Fibroblast of upper back skin (primary cell): ENCODE measurements at places on chromosomes 6 and 20.

GRCh38 chr6:155183095-155183494 is 80.7 kb upstream of the CLDN20 start:
- no peak for DNase-seq

DNA sequence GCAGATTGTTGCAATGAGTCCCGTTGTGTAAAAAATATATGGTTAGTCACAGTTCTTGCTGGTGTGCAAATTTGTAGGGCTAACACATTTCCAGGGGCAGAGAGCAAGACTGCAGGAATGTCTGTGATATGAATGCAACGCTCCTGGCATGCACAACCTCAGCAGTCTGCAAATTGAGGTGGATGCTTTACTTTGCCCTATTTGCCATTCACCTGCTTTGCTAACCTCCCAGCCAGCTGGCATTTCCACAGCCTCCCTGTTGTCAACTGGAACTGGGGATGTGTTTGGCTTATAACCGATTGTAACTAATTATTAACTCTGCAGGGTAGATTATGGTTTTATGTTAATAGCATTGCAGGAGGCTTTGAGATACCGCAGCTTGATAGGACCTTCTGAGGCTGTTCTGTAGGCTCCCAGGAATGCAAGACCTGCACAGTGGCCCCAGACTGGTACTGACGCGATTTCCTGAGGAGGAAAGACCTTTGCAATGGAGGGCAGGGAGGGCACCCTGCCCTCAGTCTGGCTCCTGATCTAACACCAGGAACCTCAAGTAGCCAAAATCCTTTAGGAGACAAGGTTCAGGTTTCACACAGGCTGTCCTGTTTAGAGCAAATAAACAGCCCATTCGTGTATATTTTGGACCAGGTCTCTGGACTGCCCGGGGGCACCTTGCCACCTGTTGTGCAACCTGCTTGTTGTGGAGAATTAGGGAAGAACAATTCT is 53.4 kb downstream of the EDN1 start:
- DNase-seq: peak; percentile 52

- DNase-seq: peak; percentile 80
These were observed 5.2 kb downstream of the SIRPA start for GRCh38 chr20:1900321-1900801.

DNA sequence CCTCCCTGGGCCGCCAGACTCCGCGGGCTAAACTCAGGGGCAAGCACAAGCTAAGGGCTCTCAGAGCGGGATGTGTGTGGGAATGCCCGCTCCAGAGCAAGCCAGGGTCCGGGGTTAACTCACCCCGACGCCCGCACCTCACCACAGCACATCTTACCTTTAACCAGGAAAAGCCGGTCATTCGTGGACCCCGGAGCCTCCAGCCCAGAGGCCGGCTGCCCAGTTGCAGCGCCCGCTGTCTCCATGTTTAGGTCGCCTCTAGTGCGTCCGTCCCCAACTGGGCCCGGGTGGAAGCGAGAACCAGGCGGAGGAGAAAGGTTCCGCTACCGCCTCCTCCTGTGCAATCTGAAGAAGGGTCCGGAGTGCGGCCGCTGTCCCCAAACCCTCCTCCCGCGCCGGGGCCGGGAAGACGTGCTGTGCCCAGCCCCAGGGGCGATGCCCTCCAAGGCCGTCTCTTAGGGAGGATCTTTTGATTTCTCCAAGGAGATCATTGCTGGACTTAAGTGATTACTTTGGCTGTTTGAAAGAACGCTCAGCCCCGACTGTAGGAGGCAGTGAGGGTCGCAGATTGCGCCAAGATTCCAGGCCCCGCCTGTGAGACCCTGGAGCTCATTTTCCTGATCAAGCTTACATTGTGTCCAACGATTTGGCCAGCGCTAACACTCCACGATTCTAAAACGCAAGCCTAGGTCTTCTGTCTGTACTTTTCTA is at the start of gene TMEM242:
Gene TMEM242, minus strand, starts transcription at position 265 of the 711 bp plus-strand sequence. Its CDS starts 20 bp downstream, at position 245.
- DNase-seq: peak; percentile 91

DNA sequence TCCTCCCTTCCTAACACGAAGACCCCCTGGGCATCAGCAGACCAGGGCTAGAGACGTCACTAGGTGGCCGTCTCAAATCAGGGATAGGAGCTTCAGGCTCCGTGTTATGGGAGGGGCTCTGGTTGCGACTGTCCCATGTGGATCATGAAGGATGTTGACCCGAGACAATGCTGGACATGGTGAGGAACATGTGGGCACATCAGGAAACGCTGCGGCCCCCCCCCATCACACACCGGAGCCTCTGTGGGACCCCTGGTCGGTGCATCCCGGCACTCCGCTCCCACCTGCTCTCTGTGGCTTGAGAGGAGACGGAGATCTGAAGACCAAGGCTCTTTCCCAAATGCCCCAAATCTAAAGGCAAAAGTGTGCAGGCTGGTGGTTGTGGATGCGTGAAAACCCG is 54.2 kb downstream of the DACT2 start:
- DNase-seq: no peak

- peak; percentile 89 for DNase-seq
These were observed 74.0 kb downstream of the ZBTB2 start for GRCh38 chr6:151317103-151317994.

DNA sequence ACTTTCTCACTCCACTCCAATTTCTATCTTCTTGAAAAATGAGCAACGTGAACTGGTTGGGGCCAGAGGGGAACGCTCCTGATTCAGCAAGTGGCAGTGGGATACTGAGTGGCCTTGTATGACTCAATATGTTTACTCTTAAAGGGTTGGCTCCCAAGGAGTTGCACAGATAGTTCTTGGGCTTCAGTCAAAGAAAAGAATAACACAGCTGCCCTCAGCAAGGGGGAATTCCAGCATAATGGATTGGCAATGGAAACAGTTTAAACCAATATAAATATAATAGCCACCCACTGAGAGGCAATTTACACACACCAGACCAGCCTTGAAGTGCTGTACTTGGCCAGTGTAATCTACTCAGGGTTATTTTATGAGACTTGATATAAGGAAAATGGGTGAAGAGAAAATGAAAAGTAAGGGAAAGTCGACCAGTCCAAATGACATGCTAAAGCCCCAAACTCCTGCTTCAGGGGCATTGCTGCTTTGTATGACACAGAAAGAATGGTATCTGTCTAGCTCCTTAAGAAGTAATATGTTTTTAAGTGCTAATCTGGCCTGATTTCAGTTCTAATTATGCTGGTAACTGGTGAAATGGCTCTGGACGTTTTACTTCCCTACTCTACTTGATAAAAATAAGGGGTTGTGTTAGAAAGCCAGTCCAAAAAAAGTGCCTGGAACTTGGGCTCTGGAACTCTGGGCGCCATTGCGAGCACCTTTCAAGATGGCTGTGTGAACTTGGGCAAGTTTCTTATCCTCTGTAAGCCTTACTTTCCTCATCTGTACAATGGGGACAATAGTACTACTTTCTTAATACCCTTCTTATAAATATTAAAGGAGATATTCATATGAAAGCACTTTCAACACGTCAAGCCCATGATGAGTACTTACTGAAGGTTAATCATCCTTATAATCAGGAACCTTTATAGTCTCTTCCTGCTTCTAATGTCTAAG is 712.9 kb upstream of the MAP3K7 start:
- DNase-seq: peak; percentile 22

GRCh38 chr6:113112086-113112485 is 745.1 kb upstream of the MARCKS start:
- peak; percentile 47 for DNase-seq

- DNase-seq: peak; percentile 96
These were observed 113.8 kb downstream of the CEBPB start for GRCh38 chr20:50304501-50304856.

DNA sequence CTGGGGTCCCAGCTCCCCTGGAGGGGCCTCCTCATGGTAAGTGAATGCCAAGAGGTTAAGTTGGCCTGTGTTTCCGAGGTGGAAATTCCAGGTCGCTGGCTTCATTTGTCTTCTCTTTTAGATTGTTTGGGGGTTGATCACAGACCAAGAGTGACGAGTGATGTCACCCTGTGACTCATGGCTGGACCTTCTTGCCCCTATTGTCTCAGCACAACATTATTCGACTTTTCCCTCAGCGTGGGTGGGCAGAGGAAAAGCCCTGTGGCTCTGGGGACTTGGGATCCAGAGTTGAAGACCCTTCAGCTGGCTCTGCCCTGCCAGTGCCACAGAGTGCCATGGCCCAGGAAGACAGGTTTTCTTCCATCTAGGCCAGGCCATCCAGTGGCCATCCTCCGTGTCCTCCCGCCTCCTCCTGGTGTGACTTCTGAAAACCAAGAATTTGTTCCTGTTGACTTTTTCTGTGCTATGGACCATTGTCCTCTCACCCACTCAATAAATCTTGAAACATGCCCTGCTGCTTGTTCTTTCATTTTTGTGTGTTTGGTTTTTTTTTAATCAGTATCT is 15.4 kb upstream of the SNHG17 start:
- peak; percentile 23 for DNase-seq

GRCh38 chr6:112141707-112142106 is 54.3 kb downstream of the FAM229B start:
- DNase-seq: no peak

DNA sequence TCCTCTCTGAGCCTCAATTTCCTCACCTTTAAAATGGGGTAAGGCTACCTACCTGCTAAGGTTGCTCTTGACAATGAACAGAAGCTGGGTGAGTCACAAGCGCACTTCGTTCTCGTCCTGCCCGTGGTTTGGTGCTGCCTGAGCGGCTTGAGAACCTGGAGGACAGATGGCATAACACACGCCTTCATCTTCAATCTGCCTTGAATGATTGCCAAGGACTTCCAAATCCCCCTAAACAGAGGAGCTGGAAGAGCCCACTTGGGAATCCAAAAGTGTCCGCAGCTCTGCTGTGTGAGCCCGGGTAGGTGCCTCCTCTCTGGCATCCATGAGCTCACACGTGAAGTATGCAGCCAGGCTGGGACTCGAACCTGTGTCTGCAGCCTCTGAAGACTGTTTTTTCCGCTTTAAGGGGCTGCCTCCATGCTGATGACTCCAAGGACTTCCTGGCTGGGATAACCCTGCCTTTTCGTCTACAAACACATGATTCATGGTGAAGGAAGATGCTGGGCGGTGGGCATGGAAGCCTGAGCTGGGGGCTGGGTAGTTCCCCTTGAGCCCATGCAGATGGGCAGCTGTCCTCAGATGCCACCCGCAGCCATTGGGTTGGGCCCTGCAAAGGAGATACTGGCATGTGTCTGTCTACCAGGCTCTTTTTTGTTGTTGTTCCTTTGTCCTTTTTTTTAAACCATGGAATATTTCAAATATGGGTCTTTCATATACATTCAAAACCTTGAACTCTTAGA is 25.3 kb upstream of the CSNK2A1 start:
- DNase-seq: no peak

DNA sequence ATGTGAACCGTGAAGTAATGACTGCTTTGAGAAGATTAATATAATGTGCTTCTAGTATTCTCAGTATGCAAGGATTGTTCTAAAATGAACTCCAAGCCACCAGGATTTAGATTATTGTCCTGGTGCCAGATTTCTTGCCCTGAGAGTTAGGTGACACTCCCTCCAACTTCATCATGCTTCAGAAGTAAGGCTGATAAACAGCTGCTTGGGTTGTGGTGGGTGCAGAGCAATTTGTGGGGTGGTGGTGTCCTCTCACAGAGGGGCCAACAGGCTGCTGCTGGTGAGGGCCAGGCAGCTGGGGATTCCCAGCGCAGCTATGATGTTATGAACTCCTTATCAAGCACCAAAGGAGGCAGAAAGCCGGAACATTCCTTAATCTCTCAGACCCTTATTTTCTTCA is 114.6 kb downstream of the MCHR2 start:
- DNase-seq: no peak

GRCh38 chr6:168217880-168218537 is 101.6 kb downstream of the DACT2 start:
- peak; percentile 11 for DNase-seq
